ENCODE measurements at places on chromosomes 6 and 20. TPM values are rescaled to one million over a fixed set of nuclear protein-coding genes. Genes with fewer than 3 reads are reported as not detected.

- H3K4me1 ChIP-seq = no peaks in the 10 kb centered on the region
- peaks cover 11% of the 10 kb centered on the region for H3K27me3 ChIP-seq
- H3K36me3 ChIP-seq = no peaks in the 10 kb centered on the region
- no peak overlapping the region for H3K27ac ChIP-seq
- no peak overlapping the region for H3K4me3 ChIP-seq
Observed at GRCh38 chr6:44569931-44570385, 182.5 kb downstream of the CDC5L start.

- peaks cover 5% of the 10 kb centered on the region for H3K4me1 ChIP-seq
- H3K27me3 ChIP-seq = peaks cover 3% of the 10 kb centered on the region
- H3K4me3 ChIP-seq = no peak overlapping the region
- no peak overlapping the region for H3K27ac ChIP-seq
Observed at GRCh38 chr6:129893640-129894039, 32.5 kb upstream of the TMEM244 start.

- DNase-seq = no peak
- H3K27ac ChIP-seq = peak overlapping the region; percentile 72
- H3K4me1 ChIP-seq = peaks cover 49% of the 10 kb centered on the region
- peaks cover 2% of the 10 kb centered on the region for H3K27me3 ChIP-seq
Observed at GRCh38 chr6:138948004-138948403, 40.0 kb downstream of the REPS1 start.

The PLCB4 gene
- total RNA-seq = not detected

DNA sequence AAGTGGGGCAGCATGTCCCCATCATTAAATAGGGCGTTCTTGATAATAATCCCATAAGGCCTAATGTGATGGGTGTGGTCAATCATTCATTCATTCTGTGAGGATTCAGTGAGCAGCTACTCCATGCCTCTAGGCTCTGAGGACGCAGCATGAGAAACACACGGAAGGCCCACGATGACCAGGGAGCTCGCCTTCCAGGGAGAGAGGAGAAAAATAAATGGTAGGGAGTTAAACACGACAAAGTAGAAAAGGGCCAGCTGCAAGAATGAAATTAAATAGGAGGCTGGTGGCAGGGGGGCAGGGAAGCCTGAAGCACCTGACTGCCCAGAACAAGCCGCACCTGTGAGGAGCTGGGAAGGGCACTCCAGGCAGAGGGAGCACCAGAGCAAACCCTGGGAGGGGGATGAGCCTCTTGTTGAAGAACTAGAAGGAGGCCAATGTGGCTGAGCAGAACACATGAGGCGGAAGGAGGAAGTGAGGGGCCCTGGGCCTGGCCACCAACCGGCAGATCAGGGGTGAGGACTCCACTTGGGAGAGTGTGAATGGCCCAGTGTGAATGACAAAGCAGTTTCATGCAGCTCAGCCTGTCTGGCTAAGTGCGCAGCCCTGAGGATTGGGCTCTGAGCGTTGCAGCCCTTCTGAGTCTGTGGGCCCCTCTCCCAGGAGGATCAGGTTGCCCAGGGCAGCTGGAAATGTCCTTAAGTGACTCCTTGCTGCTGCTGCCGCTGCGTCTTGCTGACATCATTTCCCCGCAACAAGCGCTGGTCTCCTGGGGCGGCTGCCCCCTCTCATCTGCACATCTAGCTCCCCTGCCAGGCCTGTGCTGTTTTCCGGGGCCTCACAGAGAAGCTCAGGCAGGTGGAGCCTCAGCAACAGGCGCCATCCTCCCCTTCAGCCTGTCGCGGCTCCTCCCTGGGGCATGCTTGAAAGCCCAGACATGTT is 99.9 kb downstream of the CDH26 start:
- peak overlapping the region; percentile 88 for H3K27ac ChIP-seq
- peak; percentile 67 for DNase-seq
- H3K4me3 ChIP-seq = peak overlapping the region; percentile 76
- H3K27me3 ChIP-seq = no peaks in the 10 kb centered on the region

DNA sequence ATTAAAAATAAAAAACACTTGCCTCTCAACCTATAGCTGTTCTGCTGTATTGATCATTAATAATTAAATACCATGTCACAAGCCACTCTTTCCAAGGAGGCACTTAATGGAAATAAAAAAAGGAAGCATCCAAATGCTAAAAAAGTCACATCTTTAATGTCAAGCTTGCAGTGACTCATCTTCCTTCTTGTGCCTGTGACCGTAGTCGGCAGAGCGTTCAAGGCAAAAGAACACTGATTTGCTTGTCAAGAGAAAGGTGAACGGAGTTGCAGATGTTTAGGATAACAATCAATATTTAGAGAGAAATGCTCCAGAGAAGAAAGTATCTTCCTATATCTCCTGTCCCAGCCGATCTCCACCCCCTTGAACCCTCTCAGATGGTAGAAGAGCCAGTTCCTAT is 341.0 kb upstream of the OPRM1 start:
- no peak overlapping the region for H3K27ac ChIP-seq
- H3K27me3 ChIP-seq = no peaks in the 10 kb centered on the region
- no peaks in the 10 kb centered on the region for H3K36me3 ChIP-seq

The GPLD1 gene
- 0.44 TPM for total RNA-seq

DNA sequence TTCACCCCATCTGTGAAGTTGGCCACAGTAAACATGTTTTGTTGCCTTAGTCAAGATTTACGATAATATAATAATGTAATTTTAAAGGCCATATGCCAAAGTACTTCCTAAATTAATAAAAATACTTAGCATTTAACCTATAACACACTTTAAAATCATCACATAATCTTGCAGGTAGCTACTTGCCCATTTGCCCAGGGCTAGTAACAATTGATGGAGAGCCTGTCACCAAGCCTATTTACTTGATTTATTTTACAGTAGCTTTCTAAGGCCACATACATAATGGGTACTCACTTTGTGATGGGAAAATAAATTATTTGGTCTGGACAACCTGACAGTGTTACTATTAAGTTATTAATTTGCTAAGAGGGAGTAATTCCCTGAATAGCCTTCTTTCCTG is 14.5 kb downstream of the BTBD9 start:
- H3K27me3 ChIP-seq = no peaks in the 10 kb centered on the region
- H3K27ac ChIP-seq = no peak overlapping the region
- no peaks in the 10 kb centered on the region for H3K36me3 ChIP-seq
- no peaks in the 10 kb centered on the region for H3K4me1 ChIP-seq

- H3K4me3 ChIP-seq = no peak within 1 kb of the TSS
- DNase-seq = peak; percentile 69
- H3K36me3 ChIP-seq = no peaks in the 10 kb centered on the region
- H3K4me1 ChIP-seq = peaks cover 4% of the 10 kb centered on the region
- no peak within 1 kb of the TSS for H3K27ac ChIP-seq
Observed at GRCh38 chr20:45629496-45630100, at the start of gene WFDC10A. WFDC10A (plus strand) TSS chr20:45629739; CDS start chr20:45629814, 75 bp downstream.

DNA sequence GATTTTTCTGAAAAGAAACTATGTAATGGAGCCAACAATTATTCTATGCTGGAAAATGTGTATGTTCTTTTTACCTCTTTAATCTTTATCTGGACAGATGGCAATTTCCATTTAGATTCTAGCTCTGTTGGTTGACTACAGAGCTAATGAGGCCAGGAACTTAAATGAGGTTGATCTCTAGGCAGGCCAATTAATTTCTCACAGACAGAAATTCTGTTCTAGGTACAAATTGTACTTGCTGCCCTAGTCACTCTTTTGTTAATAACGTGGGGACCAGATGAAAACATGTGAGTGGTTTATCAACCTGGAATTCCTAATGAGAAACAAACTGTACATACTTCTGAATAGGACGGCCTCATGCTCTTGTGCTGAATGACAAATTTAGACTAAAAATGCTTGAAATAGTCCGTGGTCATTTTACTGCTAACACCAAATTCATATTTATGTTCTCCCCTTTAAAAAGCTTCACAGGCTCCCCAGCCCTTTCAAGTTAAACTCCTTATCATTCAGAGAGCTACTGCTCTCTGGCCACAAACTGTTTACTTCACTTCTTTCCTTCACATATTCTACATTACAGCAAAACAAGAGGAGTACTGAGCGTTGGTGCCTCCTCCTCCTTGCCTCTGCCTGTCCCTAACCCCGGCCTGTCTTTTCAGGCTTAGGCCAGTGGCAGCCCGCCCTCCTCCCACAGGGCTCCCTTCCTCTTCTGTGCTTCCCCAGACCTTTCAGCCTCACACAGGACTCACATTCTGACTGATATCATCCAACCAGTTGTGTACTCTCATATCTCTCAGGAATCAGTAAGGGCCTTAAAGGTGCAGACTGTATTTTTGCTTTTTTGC is 41.4 kb downstream of the DTNBP1 start:
- no peaks in the 10 kb centered on the region for H3K27me3 ChIP-seq
- peak overlapping the region; percentile 80 for H3K27ac ChIP-seq
- H3K4me3 ChIP-seq = no peak overlapping the region

The PNLDC1 gene
- total RNA-seq = 0.97 TPM

The LSM14B gene
- total RNA-seq = 45.3 TPM

DNA sequence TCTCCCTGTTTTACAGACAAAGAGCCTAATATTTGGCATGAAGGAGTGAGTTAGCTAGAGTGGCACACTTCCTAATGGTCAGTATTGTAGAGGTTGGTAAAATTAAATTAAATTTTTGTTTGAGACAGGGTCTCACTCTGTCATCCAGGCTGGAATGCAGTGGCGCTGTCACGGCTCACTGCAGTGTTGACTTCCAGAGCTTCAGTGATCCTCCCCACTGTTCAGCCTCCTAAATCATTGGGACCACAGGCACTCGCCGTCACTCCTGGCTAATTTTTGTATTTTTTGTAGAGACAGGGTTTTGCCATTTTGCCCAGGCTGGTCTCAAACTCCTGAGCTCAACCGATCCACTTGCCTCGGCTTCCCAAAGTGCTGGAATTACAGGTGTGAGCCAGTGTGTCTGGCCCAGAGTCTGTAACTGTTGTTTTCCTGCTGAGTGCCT is 70.9 kb downstream of the SCAND1 start:
- no peak overlapping the region for H3K27ac ChIP-seq
- no peak overlapping the region for H3K4me3 ChIP-seq
- H3K4me1 ChIP-seq = peaks cover 10% of the 10 kb centered on the region
- DNase-seq = no peak
- H3K36me3 ChIP-seq = peaks cover 7% of the 10 kb centered on the region

The CCDC170 gene
- not detected for total RNA-seq

- no peaks in the 10 kb centered on the region for H3K27me3 ChIP-seq
- H3K36me3 ChIP-seq = no peaks in the 10 kb centered on the region
- H3K27ac ChIP-seq = no peak overlapping the region
- no peak for DNase-seq
- no peak overlapping the region for H3K4me3 ChIP-seq
Observed at GRCh38 chr6:38319256-38320212, 320.2 kb downstream of the BTBD9 start.

DNA sequence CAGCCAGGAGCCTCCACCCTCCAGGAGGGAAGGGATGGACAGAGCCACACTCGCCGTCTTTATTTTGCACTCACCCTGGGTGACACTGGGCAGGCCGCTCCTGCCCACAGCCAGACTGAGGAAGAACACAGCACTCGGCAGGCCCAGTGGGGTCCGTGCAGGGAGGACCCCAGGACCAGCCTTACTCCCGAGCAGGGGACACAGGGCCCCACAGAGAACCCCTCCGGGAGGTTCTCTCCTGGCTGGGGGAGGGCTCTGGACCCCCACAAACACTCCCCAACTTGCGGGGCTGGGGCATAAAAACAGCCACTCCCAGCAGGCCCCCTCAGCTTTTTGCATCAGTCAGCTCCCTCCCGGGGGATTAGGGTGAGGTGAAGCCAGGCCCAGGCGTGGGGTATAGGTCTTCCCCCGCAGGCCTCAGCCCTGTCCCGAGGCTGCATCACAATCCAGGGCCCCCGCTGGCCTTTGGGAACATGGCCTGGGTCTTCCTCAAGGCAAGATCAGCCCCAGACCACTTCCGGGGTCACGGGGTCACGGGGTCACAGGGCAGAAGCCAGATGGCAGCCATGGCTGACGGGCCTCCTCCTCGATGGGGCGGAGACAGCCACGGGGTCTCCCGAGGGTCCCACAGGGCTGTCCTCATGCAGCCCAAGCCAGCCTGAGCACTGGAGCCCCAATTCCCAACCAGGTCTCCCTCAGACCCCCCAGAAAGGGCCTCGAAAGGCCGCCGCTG is 3.2 kb downstream of the TNFRSF6B start:
- no peak for DNase-seq
- peaks cover 11% of the 10 kb centered on the region for H3K36me3 ChIP-seq
- H3K4me3 ChIP-seq = peak overlapping the region; percentile 26
- peak overlapping the region; percentile 84 for H3K27ac ChIP-seq
- H3K4me1 ChIP-seq = peaks cover 9% of the 10 kb centered on the region

The POU5F1 gene
- not detected for total RNA-seq

DNA sequence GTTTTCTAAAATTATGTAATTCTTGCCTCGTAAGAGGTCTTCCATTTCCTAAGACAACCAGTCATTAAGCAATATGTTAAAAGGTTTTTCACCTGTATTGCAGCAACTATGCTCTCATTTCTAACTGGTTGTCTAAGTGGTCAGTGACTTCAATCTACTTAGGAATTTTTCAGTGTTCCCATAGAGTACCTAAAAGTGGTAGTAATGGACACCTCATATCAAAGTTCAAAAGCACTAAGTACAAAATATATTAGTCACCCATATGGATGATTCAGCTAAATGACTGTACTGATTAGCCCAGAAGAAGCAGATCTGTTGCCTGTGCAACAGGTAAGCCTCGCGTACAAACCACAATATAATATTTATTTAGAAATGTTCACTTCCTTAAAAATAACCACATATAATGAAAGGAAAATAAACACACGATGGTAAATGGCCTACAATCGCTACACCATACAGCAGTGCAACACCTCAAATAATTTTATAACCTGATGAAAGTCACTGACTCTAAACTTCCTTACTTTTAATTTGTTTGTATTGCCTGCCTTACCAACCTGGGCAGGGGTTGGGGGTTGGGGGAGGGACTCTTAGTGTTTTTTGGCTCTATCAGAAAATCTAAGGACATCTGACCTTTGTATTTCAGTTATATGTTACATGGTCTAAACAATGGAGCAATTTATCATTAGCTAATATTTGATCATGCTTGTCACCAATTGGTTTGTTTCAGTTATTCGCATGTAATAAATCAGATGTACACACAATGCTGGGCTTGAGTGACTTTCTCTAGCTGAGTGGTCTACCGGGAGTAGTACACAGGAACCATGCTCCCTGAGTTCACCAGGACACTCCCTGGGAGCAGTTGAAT is 105.9 kb downstream of the HIVEP2 start:
- no peaks in the 10 kb centered on the region for H3K27me3 ChIP-seq
- no peak for DNase-seq
- H3K36me3 ChIP-seq = peaks cover 18% of the 10 kb centered on the region
- H3K4me1 ChIP-seq = peaks cover 56% of the 10 kb centered on the region

The PPP1R11 gene
- total RNA-seq = 60.9 TPM

The MMP24OS gene
- total RNA-seq = 27.3 TPM

DNA sequence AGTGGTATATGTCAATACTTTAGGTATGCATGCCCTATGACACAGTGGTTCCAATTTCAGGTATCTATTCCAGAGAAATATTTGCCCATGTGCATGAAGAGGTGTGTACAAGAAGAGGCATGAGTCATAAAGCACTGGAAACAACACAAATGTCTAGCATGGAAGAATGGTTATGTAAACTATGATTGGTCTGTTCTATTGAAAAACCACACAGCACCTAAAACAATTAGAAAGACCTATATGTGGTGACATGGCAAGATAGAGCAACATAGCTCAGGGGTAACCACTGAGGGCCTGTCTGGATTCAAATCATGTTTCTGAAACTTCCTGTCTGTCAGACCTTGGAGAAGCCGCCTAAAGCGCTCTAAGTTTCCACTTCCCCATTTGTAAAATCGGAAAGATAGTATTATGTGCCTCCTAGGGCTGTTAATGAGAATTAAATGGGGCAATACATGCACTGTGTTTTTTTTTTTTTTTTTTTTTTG is 76.0 kb upstream of the SHLD1 start:
- H3K36me3 ChIP-seq = no peaks in the 10 kb centered on the region
- H3K4me3 ChIP-seq = peak overlapping the region; percentile 19
- peaks cover 7% of the 10 kb centered on the region for H3K4me1 ChIP-seq
- peak overlapping the region; percentile 79 for H3K27ac ChIP-seq
